Brain (organoid and tissue), 16 donors: ENCODE measurements at places on chromosomes 1 and 21.

GRCh38 chr1:225772323-225772768 is 5.3 kb upstream of the SRP9 start:
- DNase-seq = peak; percentile 82

- peak; percentile 53 for DNase-seq
Measured at GRCh38 chr21:42120101-42120902, 49.2 kb downstream of the UMODL1 start.

GRCh38 chr1:221723018-221723847 is 18.7 kb downstream of the DUSP10 start:
- no peak for DNase-seq

- DNase-seq = peak; percentile 49
Measured at GRCh38 chr1:164644774-164645644, 86.0 kb downstream of the PBX1 start.
